Activated CD8-positive, alpha-beta memory T cell treated with anti-CD3 and anti-CD28 coated beads, Interleukin-2, amount 10 ng/mL, durations not matched to agents 7 days and 5 days (primary cell): ENCODE measurements at places on chromosomes 13 and 19.

DNA sequence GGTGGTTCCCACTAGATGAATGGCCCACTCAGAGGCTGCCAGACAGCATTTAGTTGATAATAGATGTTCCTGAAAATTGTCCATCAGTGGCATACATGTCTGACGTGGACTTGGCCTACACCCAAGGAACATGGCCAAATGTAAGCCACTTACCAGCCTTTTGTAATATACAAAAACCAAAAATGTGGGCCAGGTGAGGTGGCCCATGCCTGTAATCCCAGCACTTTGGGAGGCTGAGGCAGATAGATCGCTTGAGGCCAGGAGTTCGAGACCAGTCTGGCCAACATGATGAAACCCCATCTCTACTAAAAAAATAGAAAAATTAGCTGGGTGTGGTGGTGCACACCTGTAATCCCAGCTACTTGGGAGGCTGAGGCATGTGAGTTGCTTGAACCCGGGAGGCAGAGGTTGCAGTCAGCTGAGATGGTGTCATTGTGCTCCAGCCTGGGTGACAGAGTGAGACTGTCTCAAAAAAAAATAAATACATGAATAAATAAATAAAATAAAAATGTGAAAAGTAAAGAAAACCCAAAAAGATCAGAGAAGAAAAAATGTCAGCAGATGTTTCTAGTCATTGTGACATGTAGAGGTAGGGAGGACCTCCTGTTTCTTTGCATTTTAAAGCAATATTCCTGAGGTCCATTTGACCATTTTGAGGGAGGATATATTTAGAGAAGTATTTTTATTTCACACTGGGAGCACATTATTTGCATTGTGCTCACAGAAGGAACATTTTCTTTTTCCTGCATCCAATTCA is 7.1 kb upstream of the WTIP start:
- peaks cover 7% of the 10 kb centered on the region for H3K4me1 ChIP-seq
- peaks cover 32% of the 10 kb centered on the region for H3K36me3 ChIP-seq
- H3K27me3 ChIP-seq, result peaks cover 6% of the 10 kb centered on the region
- no peak for DNase-seq

DNA sequence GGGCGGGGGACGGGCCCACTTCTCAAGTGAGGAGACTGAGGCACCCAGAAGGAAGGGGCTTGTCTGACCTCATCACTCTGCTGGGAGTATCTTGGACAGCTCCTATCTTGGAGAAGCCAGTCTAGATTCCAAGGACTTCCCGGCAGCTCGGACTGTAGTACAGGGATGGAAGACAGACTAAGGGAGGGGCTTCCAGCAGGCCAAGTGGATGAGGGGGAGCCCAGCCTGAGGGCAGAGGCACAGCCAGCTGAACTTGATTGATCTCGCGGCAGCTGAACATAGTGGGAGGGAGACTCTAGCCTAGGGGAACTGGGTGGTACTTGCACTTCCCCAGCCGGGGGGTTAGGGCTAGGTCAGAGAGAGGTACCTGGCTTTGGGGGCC is 711 bp downstream of the CILP2 start:
- H3K27me3 ChIP-seq, result peaks cover 19% of the 10 kb centered on the region
- DNase-seq, result no peak
- no peak overlapping the region for H3K4me3 ChIP-seq
- peaks cover 27% of the 10 kb centered on the region for H3K4me1 ChIP-seq

- H3K36me3 ChIP-seq, result peaks cover 8% of the 10 kb centered on the region
- DNase-seq, result no peak
- peaks cover 5% of the 10 kb centered on the region for H3K4me1 ChIP-seq
- no peak overlapping the region for H3K4me3 ChIP-seq
These were observed 3.9 kb upstream of the CD209 start for GRCh38 chr19:7751157-7751783.

GRCh38 chr13:45690636-45691035 is 11.5 kb upstream of the CBY2 start:
- H3K36me3 ChIP-seq, result no peaks in the 10 kb centered on the region
- no peak overlapping the region for H3K4me3 ChIP-seq
- peaks cover 17% of the 10 kb centered on the region for H3K27me3 ChIP-seq
- H3K4me1 ChIP-seq, result peaks cover 9% of the 10 kb centered on the region
- no peak for DNase-seq

- peak; percentile 33 for DNase-seq
- H3K27me3 ChIP-seq, result no peaks in the 10 kb centered on the region
- no peak overlapping the region for H3K27ac ChIP-seq
- H3K4me3 ChIP-seq, result no peak overlapping the region
- H3K4me1 ChIP-seq, result peaks cover 12% of the 10 kb centered on the region
These were observed 75.1 kb downstream of the SLC15A1 start for GRCh38 chr13:98677398-98677797.

GRCh38 chr19:31351056-31351854 is 2.0 kb upstream of the TSHZ3 start:
- H3K4me1 ChIP-seq, result peaks cover 23% of the 10 kb centered on the region
- no peak overlapping the region for H3K27ac ChIP-seq
- H3K36me3 ChIP-seq, result no peaks in the 10 kb centered on the region
- peaks cover 73% of the 10 kb centered on the region for H3K27me3 ChIP-seq
- no peak for DNase-seq

DNA sequence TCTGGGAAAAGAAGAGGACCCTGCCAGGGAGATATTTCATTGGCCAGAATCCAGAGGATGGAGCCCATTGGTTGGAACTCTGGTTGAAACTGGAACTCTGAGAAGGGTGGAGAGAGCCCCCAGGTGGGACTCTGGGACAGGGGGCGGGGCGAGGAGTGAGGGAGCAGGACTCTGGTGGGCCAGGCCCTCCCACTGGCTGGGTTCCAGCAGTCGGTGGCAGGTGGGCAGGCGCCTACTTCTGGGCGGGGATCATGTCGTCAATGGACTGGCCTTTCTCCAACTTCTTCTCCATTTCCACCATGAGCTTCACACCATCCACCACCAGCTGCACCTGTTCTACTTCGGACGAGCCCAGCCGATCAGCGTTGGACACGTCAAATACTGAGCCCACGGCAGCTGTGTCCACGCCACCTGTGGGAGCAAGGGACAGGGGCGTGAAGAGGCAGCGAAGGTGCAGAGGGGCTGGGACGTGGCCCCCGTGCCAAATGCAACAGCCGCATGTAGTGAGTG is 16.1 kb downstream of the CKM start:
- H3K27ac ChIP-seq, result no peak overlapping the region
- no peaks in the 10 kb centered on the region for H3K4me1 ChIP-seq
- no peak overlapping the region for H3K4me3 ChIP-seq
- H3K27me3 ChIP-seq, result no peaks in the 10 kb centered on the region
- H3K36me3 ChIP-seq, result no peaks in the 10 kb centered on the region

DNA sequence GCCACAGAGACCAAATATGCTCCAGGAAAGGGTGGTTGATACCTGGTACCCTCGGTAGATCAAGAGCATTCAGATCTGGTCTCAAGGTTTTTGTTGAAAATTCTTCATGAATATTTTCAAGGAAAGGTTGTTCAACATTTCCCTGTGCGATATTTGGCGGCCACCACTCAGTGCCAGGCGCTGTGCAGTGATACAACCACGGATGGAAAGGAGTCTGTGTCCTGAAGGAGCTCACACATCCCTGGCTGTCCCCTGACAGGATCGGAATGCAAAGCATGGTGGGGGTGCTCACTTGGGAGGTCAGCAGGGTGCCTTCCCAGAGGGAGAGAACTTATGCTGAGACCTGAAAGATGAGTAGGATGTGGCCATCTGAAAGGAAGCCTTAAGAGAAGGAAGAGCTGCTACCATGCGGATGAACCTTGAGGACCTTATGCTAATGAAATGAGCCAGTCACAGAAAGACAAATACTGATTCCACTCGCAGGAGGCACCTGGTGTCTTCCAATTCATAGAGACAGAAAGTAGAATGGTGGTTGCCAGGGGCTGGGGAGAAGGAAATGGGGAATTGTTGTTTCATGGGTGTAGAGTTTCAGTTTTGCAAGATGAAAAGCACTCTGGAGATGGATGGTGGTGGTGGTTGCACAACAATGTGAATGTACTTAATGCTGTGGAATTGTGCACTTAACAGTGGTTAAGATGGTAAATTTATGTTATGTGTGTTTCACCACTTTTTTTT is 41.6 kb downstream of the HSPH1 start:
- peaks cover 11% of the 10 kb centered on the region for H3K4me1 ChIP-seq
- no peak overlapping the region for H3K4me3 ChIP-seq
- no peaks in the 10 kb centered on the region for H3K36me3 ChIP-seq
- H3K27ac ChIP-seq, result no peak overlapping the region
- no peak for DNase-seq

DNA sequence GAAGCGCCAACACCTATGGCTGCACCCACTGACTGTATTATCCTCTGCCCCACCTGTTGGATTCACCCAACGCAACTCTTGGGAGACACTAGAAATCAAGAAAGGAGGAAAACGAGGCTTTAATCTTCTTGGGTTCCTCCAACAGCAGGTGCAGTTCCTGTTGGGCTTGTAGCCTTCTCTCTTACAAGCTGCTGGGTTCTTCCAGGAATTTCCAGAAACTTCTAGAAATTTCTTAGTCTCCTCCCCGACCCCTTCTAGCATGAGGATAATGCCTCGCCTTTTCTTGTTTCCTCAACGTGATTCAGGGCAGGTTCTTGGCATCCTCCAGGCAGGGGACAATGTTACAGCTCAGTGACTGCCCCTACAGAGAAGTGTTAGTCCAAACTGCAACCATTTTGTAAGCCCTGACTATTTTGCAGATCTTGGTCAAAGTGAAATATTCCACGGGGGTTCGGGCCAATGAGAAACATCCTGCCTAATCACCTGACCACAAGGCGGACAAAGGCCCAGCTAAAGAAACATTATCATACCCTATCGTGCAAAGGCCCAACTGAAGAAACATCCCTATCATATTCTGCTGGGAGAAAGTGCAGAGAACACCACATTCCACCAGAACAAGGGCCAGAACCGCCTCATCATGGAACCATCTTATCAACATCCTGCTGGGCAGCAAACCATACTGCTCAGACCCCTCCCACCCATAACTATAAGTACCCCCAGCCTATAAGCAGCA is 614 bp upstream of the PNMA8A start:
- no peaks in the 10 kb centered on the region for H3K36me3 ChIP-seq
- no peak overlapping the region for H3K27ac ChIP-seq
- H3K4me1 ChIP-seq, result peaks cover 4% of the 10 kb centered on the region

- H3K36me3 ChIP-seq, result peaks cover 4% of the 10 kb centered on the region
- no peaks in the 10 kb centered on the region for H3K27me3 ChIP-seq
- no peak for DNase-seq
- no peak overlapping the region for H3K4me3 ChIP-seq
- H3K4me1 ChIP-seq, result peaks cover 3% of the 10 kb centered on the region
These were observed 97.4 kb downstream of the ARHGEF7 start for GRCh38 chr13:111212517-111212873.

GRCh38 chr19:3512562-3513228 is 6.6 kb downstream of the FZR1 start:
- no peak overlapping the region for H3K4me3 ChIP-seq
- H3K27ac ChIP-seq, result no peak overlapping the region
- DNase-seq, result no peak
- H3K27me3 ChIP-seq, result no peaks in the 10 kb centered on the region
- peaks cover 11% of the 10 kb centered on the region for H3K36me3 ChIP-seq
- H3K4me1 ChIP-seq, result peaks cover 27% of the 10 kb centered on the region

GRCh38 chr19:43798546-43799409 is 3.5 kb downstream of the LYPD5 start:
- peaks cover 8% of the 10 kb centered on the region for H3K4me1 ChIP-seq
- peak; percentile 78 for DNase-seq
- peak overlapping the region; percentile 5 for H3K27ac ChIP-seq

GRCh38 chr19:50050406-50051227 is 24.8 kb downstream of the ZNF473 start:
- H3K27ac ChIP-seq, result peak overlapping the region; percentile 15
- peak; percentile 73 for DNase-seq
- H3K36me3 ChIP-seq, result peaks cover 29% of the 10 kb centered on the region
- H3K4me1 ChIP-seq, result peaks cover 15% of the 10 kb centered on the region
- H3K4me3 ChIP-seq, result peak overlapping the region; percentile 69

DNA sequence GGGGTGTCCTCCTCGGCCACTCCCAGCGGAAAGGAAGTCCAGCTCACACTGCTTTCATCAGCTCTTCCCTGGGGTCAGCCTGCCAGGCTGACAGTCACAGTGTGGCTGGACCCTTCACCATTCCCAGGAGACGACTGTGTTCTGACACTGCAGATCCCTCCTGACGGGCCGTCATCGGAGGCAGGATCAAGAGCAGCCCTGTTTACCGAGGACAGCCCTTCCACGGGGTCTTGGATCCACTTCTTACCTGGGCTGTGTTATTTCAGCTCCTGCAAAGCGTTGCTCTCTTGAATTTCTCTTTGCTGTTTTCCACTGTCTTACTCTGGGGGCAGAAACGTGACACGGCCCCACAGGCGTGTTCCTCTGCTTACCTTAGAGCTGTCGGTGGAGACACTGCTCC is 149.9 kb upstream of the SOX1 start:
- H3K4me1 ChIP-seq, result no peaks in the 10 kb centered on the region
- H3K36me3 ChIP-seq, result no peaks in the 10 kb centered on the region
- no peak overlapping the region for H3K27ac ChIP-seq
- DNase-seq, result no peak
- H3K27me3 ChIP-seq, result no peaks in the 10 kb centered on the region
- H3K4me3 ChIP-seq, result no peak overlapping the region

GRCh38 chr19:2249880-2250765 is 1.0 kb downstream of the AMH start:
- no peak overlapping the region for H3K27ac ChIP-seq
- no peak overlapping the region for H3K4me3 ChIP-seq
- H3K36me3 ChIP-seq, result peaks cover 5% of the 10 kb centered on the region

GRCh38 chr13:63403733-63404132 is 1988.1 kb upstream of the PCDH20 start:
- no peaks in the 10 kb centered on the region for H3K4me1 ChIP-seq
- no peak overlapping the region for H3K4me3 ChIP-seq
- H3K36me3 ChIP-seq, result no peaks in the 10 kb centered on the region
- no peaks in the 10 kb centered on the region for H3K27me3 ChIP-seq
- DNase-seq, result no peak

GRCh38 chr19:18414504-18415177 is 4.6 kb upstream of the SSBP4 start:
- peak; percentile 80 for DNase-seq
- H3K4me3 ChIP-seq, result no peak overlapping the region
- H3K27me3 ChIP-seq, result peaks cover 8% of the 10 kb centered on the region
- peak overlapping the region; percentile 85 for H3K27ac ChIP-seq
- H3K4me1 ChIP-seq, result peaks cover 56% of the 10 kb centered on the region
- H3K36me3 ChIP-seq, result no peaks in the 10 kb centered on the region

DNA sequence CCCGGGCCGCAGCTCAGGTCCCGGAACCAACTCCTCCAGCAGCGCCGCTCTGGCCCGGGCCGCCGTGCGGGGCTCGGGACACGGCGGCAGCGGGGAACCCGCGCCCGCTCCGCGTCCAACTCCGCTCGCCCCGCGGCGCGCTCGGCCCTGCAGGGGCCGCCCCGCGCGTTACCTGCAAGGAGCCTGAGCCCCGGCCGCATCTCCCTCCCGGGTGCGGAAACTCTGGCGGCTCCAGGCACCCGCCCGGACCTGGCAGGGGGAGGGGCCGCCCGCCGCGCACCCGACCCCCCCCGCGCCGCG is at the start of gene TMTC4:
Gene TMTC4 (minus strand): TSS at position 224 of the 300 bp plus-strand sequence. CDS start 4,433 bp downstream, outside the sequence.
- H3K36me3 ChIP-seq, result peaks cover 7% of the 10 kb centered on the region
- H3K4me1 ChIP-seq, result peaks cover 28% of the 10 kb centered on the region
- peaks cover 4% of the 10 kb centered on the region for H3K27me3 ChIP-seq
- DNase-seq, result no peak

- DNase-seq, result no peak
- no peak overlapping the region for H3K27ac ChIP-seq
- H3K4me3 ChIP-seq, result no peak overlapping the region
- H3K27me3 ChIP-seq, result no peaks in the 10 kb centered on the region
These were observed 144.1 kb downstream of the DPF1 start for GRCh38 chr19:38079926-38080380.
